Activated CD4-positive, CD25-positive, alpha-beta regulatory T cell treated with anti-CD3 and anti-CD28 coated beads, Interleukin-2, amount 50 U/mL, for 16 hours (primary cell): ENCODE measurements at places on chromosomes 4 and X.
A peak's percentile ranks its signal among the peaks of the same experiment; 100 is the strongest.

DNA sequence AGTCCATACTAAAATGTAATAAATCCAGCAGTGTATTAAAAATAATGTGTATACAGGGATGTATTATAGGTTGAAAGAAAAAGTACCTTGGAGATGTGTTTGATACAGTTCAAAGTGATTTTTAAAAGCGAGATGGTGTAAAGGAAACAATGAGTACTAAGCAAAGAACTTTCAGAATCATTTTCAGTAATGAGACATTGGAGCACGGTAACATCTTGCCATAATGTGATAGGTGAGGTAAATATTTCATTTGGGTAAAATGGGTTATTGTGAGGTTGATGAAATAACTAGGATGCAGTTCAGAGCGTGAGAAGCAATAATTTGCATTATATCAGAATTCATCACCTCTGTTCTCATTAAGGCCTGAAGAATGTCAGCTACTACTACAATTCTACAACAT, 25.9 kb downstream of the EIF2S3 start:
- DNase-seq: no peak

- no peak for DNase-seq
These were observed 43.3 kb downstream of the LNX1 start for GRCh38 chr4:53547983-53548382.

DNA sequence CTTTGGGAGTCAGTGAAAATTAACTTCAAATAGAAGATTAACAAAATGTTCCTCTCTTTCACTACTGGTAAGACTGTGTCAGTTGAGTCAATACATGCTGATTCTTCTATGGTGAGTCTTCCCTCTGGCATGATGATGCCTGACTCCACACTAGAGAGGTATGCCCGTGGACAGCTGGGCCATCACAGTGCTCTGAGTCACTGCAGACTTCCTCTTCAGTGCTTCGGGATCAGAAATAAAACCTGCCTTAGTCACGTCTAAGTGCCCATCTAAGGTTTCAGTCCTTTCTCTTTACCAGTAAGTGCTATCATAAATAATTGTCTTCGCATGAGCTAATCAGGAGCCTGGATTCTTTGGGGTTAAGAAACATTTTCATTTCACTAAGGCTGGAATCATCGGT, 1.6 kb upstream of the ASB5 start:
- DNase-seq: no peak

- DNase-seq: no peak
These were observed 376.7 kb downstream of the GPM6A start for GRCh38 chr4:175435381-175435783.

GRCh38 chr4:78781924-78782323, 5.8 kb downstream of the BMP2K start:
- no peak for DNase-seq

- DNase-seq: no peak
These were observed 130.8 kb upstream of the FRG1 start for GRCh38 chr4:189809839-189810238.

DNA sequence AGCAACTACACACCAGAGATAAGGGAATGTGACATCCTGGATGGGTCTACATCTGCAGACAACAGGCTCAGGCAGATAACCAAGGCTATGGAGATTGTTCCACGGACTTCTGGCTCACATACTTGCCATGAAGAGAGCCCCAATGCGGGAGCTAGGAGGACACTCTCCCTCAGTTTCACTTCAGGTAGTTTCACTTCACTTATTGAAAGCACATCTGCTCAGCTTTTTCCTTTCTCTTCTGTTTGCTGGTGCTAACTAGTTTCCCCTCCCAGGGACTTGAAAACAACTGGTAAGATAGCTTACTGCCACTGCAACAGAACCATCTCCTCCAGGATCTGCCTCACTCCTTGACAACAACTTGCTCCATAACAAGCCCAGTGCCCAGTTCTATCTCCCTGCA, 1.4 kb upstream of the CT47C1 start:
- DNase-seq: no peak

- no peak for DNase-seq
These were observed 92.0 kb downstream of the CHRNA9 start for GRCh38 chr4:40427128-40427527.

DNA sequence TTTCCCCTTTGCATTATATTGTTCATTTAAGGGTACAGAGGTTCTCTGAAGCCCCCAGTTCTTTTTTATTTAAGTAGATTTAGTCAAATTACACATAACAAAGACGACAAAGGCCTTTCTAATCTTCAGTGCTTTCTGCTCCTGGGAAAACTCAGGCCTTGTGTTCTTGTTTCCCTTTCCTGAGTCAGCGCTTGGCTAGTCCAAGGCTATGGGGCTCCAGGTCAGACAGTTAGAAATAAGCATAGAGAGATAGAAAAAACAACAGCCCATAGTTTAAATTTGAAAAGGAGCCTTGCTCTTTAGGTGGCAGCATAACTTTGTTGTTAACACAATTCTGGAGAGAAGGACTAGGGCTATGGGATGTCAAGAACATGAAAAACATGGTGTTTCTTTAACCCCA, 97.3 kb downstream of the PPP1R2C start:
- no peak for DNase-seq

DNA sequence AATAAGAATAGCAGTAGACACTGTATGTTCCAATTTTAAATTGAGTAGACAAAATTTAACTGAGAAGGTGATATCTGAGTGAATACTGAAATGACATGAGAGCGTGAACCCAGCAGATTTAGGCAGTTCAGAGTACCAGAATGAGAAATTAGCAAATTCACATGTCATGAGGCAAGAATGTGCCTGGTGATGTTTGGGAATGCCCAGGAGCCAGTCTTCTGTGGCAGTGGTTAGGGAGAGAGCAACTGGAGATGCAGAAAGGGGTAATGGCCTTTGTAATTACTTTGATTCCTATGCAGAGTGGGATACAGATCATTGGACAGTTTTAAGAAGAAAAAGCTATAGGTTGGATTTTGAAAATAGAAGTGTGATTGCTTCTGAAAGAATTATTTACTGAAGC, 621.9 kb downstream of the TECRL start:
- DNase-seq: no peak

GRCh38 chr4:184439856-184440594, 34.3 kb downstream of the IRF2 start:
- DNase-seq: no peak

DNA sequence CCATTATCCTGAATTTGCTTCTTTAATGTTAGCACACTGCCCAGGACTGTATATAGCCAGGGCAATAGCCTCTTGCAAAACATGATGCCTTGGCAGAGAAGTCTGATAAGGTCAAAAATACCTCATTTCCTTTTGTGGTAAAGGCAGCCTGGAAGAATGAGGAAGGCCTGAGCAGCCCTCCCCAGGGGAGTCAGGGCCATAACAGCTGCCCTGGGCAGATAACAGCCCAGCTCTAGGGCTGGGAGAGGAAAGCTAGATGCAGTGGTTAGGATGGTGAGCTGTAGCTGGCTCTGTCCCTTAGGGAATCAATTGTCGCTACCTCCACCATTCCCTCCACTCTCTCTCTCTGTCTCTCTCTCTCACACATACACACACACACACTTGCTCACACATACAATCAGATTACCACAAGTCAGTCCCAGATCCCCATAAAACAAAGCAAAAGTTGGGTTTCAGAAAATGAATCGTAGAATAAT, 29.2 kb downstream of the EFHC2 start:
- DNase-seq: no peak

- DNase-seq: peak; percentile 31
These were observed at the start of gene SLC9B2 for GRCh38 chr4:103076747-103077347. SLC9B2 (minus strand) TSS chr4:103076761; CDS start chr4:103067550, 9,211 bp downstream.

- DNase-seq: no peak
These were observed 60.2 kb downstream of the PDGFRA start for GRCh38 chr4:54289316-54289715.

DNA sequence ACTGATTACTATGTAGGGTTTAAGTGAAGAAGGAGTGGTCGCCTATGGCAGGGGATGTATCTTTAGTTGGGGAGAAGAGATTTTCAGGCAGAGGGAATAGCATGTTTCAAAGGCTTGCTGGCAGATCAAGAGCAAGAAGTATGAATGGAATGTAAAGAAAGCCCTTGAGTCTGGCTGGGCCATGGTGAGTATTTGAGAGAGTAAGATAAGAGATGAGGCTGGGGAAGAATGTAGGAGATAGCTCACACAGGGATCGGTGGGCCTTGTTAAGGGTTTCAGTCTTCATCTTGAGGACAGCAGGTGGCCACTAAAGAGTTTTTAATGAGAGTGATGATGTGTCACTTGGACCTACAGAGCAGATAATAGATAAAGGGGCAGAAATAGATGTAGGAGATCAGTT, 319.1 kb upstream of the RPS6KA3 start:
- no peak for DNase-seq

- no peak for DNase-seq
These were observed 87.0 kb upstream of the TRPC3 start for GRCh38 chr4:122038896-122039295.

- DNase-seq: no peak
These were observed 33.6 kb downstream of the CLCN4 start for GRCh38 chrX:10190367-10190766.

GRCh38 chr4:7712021-7712671, 227.5 kb downstream of the AFAP1 start:
- no peak for DNase-seq

DNA sequence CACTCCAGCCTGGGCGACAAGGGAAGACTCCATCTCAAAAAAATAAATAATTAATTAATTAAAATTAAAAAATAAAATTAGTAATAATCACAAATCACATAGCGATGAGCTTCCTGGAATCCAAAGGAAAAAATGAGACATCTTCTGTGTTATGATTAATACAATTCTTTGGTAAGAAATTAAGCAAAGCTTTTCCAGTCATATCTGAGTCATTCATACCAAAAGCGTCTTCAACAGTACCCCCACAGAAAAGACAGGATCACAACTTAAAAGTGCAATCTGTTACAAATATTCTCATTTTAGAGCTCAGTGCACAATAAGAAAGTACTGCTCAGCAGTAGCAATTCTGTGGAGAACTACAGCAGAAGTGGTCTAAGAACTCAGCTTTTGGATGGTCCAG, 168.5 kb upstream of the MXRA5 start:
- DNase-seq: no peak

- no peak for DNase-seq
These were observed 30.7 kb upstream of the KIAA0232 start for GRCh38 chr4:6751611-6752485.

GRCh38 chr4:81747242-81747930, 275.7 kb upstream of the RASGEF1B start:
- DNase-seq: no peak

DNA sequence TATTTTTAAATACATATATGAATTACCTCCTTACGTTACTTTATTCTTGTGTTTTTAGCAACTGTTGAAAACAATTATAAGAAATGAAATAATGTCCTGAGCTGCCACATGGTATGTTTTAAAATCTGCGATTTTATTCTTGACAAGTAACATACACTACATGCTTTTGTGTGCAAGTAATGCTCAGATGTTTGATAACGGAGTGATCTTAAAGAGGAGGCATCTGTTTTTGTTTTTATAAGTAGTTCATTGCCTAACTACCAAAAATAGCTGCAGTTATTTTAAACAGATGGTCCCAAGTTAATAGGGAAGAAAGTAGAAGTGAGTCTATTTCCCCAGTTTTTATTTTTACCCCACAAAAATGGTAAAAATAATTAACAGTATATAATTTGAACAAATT, 55.2 kb downstream of the GAB1 start:
- no peak for DNase-seq

GRCh38 chr4:168360271-168360670, 41.7 kb upstream of the DDX60 start:
- DNase-seq: no peak

DNA sequence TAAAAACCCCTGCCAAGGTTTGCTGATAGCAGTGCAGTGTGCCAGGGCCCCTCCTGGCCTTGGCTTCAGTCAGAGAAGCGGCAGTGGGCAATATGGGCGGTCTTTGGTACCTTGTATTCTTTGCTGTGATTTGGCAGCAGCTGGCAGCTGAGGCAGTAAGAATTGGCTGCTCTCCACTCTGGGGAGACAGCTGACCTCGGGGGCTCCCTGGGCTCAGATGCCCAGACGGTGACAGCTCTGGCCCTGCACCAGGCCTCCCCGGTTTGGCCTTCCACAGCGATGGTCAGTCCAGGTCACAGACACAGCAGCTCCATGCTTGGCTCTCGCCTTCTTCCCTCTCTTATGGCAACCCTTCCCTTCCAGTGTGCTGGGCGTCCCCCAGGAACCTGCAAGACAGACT, 330.9 kb downstream of the BCOR start:
- no peak for DNase-seq

DNA sequence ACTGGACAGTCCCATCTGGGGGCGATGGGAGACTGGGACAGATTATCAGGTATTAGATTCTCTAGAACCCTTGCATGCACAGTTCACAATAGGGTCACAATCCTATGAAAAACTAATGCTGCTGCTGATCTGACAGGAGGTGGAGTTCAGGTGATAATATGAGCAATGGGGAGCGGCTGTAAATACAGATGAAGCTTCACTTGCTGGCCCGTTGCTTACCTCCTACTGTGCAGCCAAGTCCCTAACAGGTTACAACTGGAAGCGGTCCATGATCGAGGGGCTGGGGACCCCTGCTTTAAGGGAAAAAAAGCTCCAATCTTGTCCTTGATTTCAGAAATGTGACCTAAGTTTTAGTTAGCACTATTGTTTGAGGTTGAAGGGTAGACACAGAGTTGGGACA, 175.2 kb downstream of the ZNF330 start:
- no peak for DNase-seq

DNA sequence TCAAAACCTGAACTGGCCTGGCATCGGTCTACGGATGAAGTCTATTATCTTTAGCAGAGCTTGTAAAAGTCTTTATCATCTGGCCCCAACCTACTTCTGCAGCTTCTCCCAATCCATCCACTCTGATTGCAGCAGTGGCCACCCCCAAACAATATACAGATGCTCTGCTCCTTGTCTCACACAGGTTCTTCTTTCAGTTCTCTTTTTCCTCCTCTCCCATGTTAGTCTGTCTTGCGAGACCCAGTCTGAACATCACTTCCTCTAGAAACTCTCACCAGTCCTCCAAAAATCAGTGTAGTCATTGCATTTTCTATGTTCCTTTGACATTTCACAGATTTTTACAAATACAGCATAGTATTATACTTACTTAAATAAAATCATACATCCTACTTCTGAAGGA, 163.0 kb downstream of the FRMPD4 start:
- DNase-seq: no peak

- no peak for DNase-seq
These were observed 259.4 kb upstream of the CENPE start for GRCh38 chr4:103457566-103457965.

GRCh38 chr4:61603086-61603485, 403.0 kb downstream of the ADGRL3 start:
- no peak for DNase-seq

DNA sequence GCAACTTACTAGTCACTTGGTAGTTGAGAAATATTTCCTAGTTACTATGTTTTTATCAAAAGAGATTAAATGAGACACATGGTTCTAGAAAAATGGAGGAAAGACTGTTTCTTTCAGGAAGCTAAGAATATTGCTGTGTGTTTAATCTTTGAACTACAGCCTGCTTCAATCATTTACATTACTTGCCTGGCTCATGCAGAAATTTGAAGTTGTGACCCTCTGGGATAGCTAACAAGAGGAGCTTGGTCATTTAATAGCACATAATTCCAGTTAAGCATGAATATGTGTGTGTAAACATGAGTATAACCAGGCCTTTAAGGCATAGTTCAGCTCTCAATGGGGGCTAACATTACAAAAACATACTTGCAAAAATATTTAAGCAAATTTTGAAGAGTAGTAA, 44.6 kb upstream of the SLC25A4 start:
- DNase-seq: no peak
